Stomach (tissue), 19 donors: ENCODE measurements at places on chromosomes 6 and 20. TPM values are rescaled to one million over a fixed set of nuclear protein-coding genes. Genes with fewer than 3 reads are reported as not detected.

CUL7 gene
- total RNA-seq: 11.2 TPM

TSPO2 gene
- not detected for total RNA-seq

MCCD1 gene
- not detected for total RNA-seq

C20orf144 gene
- total RNA-seq: not detected

PROKR2 gene
- total RNA-seq: not detected

AVP gene
- total RNA-seq: not detected

ACTR5 gene
- 13.4 TPM for total RNA-seq

CD164 gene
- 171 TPM for total RNA-seq

PLCB4 gene
- total RNA-seq: 23.2 TPM

LY6G6D gene
- total RNA-seq: not detected

GRCh38 chr6:8434727-8435092 is 635 bp downstream of the SLC35B3 start:
- DNase-seq: no peak

DNA sequence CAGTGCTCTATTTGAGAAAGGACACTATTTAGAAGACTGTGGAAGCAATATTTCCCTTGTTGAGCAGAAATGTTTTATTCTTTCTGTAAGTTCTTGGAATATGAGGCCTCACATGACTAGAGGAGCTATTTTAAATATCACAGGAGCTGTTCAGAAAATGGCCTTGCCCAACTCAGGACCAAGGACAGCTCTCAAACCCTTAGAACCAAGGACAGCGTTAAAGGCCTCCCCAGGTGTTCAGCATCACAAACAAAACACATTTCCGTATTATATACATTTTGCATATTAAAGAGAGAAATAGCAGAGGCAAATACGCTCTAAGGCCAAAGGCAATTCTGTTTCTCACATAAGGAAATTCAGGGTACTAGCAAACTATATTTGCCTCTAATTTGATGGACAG is 631.4 kb downstream of the CDH26 start:
- no peak for DNase-seq

DNA sequence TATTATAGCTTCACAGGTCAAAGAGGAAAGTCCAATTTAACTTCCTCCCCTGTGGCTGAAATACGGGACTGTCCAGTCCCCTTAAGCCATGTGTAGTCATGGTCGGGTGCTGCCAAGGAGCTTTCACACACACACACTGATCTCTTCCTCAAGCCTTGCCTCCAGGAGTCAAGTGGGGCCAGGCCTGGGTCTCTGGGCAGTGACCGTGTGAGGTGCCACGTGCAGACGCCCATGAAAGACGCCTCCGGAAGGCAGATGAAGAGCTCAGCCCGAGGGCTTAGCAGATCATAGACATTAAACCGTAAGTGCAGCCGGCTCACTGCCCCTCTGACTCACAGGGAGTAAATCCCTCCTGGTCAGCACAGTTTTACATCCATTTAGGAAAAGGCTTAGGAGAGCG is 4.2 kb downstream of the GABRR2 start:
- DNase-seq: no peak

DNA sequence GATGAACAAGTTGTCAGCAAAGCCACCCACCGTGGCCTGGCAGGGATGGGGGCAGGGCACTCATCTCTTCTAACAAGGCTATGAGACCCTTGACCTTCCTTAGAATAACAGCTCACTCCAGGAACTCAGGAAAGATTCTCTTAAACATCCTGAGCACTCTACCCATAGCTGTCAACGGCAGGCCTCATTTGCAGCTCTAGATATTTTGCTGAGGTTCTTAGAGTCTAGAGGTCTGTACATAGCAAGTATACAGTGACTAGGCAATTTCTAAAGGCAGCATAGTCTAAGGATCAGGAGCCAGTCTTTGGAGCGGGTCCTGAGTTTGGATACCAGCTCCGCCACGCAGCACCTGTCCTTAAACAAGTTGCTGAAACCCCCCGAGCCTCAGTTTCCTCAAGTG is 11.7 kb downstream of the TRERF1 start:
- no peak for DNase-seq

DNA sequence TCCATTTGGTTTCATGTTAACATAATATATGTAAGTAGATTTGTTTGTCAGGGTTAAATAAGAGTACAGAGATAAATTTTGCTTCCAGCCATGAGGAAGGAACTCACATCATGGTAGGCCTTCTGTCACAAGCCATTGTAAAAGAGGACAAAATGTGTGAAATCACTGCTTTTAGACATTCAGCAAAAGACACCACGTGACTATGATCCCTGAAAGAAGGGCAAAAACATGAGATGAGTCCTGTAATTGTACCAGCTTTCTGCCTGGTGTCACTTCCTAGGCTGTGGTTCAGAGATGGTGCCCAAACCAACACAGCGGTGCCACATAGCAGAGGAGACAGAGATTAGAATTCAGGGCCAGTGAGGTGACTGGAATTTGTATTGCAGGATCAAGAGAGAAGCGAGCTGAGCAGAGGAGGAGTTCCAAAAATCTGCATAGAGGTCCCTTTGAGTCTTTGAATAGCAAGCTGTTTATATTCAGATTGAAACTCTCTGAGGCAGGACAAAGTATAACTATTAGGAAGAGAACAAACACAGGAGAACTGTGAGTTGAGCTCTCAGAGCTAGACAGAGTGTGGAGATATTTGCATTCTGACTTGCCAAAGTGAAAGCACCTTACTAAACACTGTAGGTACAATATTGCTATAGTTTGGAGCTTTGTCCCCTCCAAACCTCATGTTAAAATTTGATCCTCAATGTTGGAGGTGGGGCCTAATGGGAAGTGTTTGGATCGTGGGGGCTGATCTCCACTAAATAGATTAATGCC is 52.6 kb upstream of the PDE7B start:
- DNase-seq: no peak

DNA sequence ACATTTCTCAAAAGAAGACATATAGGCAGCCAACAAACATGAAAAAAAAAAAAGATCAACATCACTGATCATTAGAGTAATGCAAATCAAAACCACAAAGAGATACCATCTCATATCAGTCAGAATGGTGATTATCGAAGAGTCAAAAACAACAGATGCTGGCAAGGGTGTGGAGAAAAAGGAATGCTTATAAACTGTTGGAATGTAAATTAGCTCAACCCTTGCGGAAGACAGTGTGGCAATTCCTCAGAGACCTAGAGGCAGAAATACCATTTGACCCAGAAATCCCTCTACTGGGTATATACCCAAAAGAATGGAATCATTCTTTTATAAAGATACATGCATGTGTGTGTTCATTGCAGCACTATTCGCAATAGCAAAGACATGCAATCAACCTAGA is 303.8 kb upstream of the THEMIS start:
- DNase-seq: no peak

DNA sequence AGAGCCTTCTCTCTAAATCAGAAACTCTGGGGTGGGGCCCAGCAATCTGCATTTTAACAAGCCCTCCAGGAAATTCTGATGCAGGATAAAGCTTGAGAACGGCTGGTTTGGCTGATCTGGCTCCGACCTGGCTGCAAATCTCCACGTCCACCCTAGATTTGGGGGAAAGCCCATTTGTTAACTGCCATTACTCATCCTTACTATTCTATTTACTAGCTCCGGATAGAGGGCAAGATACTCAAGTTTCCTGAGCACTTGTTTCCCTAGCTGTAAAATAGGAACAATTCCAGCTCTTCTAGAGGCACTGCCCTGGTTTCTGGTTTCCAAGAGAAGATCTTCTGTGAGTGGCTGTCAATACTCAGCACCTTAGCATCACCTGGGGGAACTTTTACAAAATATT is 44.4 kb downstream of the DAAM2 start:
- DNase-seq: no peak

DNA sequence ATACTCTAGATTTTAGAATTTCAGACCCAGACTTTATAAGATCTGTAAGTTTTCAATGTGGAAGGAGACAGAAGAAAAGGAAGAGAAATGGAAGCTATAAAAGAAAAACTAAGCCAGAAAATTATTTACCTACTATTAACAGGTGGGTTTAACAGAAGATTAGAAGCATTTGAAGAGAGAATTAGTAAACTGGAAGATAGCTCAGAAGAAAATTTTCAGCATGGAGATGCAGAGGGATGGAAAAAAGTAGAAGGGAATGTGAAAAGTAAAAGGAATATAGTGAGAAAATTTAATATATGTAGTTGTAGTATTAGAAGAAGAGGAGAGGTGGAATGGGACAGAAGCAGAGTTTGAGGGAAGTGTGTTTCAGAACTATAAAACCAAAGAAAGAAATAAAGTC is 56.1 kb downstream of the QKI start:
- DNase-seq: no peak

- no peak for DNase-seq
Observed at GRCh38 chr6:108578595-108579327, 18.0 kb downstream of the FOXO3 start.

GRCh38 chr6:89355511-89356194 is 3.1 kb upstream of the UBE2J1 start:
- no peak for DNase-seq

DNA sequence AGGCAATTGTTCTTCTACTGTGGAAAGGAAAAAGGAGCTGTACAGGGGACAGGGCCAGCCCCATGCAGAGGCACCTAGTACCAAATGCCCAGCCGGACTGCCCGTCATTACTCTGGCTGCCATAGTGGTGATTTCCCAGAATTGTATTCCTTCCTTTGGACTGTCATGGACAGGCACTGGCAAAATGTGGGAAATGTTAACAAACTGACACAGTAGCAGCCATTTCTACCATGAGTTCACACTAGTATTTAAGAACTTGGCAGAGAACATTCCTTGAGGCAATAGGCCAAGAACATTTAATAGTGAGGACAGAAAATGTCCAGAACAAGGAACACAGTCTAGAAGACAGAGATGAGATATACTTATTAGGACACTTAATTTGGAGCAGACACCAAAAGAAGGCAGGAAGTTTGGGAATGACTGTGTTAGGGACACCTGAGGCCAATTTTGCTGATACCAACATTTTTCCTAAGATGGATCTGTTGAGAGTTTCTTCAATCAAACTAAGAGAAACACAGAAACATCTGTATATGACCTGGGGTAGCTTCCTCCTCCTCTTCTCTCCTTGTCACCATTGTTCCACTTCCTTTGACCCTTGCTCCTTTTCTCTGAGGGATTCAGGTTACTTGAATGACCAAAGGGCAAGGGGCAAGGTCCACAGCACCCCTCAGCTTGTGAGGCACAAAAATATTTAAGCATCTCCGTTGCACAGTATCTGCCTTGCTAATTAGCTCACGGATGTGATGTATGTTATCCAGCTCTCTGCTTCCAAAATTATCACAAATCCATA is 14.9 kb downstream of the ADTRP start:
- no peak for DNase-seq

DNA sequence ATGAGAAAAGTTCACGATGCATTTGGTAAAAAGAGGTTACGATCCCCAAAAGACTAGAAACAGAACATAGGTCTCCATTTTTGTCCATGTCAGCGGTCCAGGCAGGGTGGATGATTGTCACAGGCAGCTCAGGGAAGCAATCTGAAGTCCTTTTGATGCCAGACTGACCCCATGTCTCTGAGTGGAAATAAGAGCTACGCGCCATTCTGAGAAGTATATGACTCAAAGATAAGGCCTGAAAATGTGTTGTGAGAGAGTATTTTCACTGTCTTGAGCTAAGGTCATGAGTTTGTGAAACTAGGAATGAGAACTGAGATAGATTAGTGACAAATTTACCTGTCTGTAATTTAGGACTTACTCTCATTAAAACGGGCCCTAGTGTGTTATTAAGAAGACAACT is 69.5 kb downstream of the LYRM4 start:
- DNase-seq: no peak

DNA sequence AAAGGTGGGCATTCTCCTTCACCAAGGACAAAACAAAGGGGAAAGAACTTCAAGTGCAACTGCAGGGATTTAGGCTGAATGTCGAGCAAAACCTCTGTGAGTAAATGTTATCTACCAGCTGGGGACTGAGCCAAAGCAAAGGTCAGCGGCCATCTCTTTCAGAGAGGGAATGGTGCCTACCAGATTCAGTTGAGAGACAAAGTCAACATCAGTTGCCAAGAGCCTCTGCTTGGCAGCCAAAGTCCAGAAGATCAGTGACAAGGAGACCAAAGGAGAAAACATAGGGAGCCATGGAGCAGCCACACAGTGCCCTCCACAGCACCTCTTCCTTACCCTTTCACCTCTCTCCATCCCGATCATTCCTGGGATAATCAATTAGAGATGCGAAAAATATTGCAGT is 472.5 kb downstream of the KIF16B start:
- DNase-seq: no peak

DNA sequence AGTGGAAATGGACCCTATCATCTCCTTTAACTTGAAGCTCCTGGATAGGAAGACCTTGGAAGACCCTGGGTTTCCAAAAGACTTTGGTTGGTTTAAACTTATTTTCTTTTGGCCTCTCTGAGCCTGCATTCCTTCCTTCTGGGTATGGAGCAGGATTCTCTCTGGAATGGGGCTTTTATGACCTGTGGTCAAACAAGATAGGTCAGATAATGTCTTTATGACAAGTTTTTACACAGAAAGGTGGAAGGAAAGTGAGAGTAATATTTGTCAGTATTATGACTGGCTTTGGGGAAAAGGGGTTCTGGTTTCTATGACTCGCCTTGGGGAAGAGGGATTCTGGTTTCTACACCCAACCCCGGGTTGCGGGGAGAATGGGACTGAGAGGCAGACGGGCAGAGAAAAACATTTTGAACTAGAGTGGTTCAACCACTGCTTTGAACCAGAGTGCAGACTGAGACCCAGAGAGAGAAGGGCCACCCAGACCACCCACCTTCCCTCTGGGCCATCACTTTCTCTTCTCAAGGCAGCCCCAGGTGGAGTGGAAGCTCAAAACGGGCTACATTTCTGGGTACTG is 37.6 kb upstream of the KCNK5 start:
- DNase-seq: no peak

DNA sequence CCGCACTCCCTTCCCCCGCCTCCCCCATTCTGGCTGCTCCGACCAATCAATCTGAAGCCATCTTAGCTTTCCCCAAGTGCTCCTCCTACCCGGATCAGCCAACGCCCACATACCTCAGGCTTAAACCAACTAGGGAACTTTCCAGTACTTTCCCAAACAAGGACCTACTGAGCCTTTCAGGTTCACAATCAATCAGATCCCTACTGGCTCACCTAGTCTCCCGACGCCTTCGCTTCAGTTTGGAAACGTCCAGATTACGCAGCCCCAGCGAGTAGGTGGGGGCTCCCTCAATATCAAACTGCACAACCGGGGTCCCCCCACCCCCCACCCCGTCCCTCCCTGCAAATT is 432 bp downstream of the HSPA1L start:
- peak; percentile 99 for DNase-seq
